Thoracic aorta (tissue), 2 donors: ENCODE measurements at places on chromosomes 16 and 17.

GRCh38 chr17:28983286-28984230, 22.3 kb downstream of the SEZ6 start:
- no peak for DNase-seq

DNA sequence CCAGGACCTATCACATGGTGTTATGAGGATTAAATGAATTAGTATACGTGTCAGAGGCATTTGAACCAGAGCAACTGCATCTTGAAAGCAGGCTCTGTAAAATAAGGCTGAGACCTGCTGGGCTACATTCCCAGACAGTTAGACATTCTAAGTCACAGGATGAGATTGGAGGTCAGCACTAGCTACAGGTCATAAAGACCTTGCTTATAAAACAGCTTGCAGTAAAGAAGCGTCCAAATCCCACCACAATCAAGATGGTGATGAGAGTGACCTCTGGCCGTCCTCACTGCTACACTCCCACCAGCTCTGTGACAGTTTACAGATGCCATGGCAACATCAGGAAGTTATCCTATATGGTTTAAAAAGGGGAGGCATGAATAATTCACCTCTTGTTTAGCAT, 71.8 kb downstream of the IRF8 start:
- no peak for DNase-seq

- DNase-seq = no peak
Observed at GRCh38 chr17:12180644-12181261, 160.1 kb downstream of the MAP2K4 start.

GRCh38 chr17:31480904-31481782, 89.7 kb downstream of the RAB11FIP4 start:
- DNase-seq = no peak

GRCh38 chr16:30535106-30535776, 583 bp upstream of the ZNF747 start:
- DNase-seq = no peak

- no peak for DNase-seq
Observed at GRCh38 chr17:39604911-39605491, 2.7 kb downstream of the NEUROD2 start.

DNA sequence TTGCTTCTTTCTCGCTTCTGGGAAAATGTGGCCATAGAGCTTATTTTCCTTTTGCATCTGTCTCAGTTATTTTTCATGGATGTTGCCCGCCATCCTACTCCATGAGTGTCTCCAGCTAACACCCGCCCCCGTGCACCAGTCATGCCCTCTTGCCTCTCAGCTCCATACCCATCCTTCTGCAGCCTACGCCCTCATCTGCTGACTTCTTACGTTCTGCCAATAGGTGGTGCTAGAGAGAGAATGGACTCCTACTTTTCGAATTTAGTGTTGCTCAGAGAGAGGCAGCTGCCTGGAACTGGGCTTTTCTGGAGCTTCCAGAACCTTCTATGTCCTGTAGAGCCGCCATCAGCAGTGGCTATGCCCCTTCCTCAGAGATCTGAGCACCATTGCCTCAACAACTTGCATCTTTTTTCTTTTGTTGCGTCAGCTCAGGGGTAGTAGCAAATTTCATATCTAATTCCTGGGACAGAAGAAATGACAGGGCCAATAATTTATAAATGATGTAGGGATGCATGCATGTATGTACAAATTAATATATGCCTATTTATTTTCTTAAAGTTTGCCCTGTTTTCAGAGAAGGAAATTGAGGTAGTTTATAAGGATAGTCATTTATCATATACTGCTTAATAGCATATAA, 119.7 kb upstream of the MYOCD start:
- no peak for DNase-seq

GRCh38 chr17:40472733-40473452, 28.5 kb downstream of the TNS4 start:
- no peak for DNase-seq

DNA sequence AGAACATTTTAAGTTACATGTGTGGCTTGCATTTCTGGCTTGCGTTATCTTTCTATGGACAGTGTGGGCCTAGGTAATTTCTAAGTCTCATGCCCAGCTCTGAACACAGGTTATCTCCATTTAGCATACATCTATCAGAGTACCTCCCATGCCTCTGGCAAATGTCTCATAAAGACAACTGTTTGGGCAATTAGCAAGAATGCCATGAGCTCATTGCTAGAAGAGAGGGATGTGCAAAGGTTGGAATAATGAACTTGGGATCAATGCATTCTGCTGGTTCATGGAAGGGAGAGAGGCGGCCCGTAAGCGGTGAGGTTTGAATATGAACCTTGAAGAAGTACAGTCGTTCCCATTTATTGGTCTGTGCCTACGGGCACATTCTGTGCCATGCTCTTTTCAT, 14.4 kb downstream of the SYT17 start:
- DNase-seq = no peak

DNA sequence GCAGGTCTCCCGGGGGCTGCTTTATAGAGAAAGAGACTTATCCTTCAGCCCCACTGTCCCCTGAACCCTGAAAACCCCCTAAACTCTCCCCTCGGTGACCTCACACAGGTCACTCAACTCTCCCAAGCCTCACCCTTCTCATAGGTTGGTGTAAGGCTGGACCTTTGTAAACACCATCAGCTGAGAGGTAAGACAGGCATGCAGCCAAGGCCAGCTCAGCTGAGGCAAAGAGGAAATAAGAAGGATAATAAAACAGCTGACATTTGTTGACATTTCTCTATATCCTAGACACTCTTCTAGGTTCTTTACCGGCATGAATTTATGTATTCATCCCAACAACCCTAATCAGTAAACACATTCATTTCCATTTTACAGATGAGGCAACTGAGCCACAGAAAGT, 134.3 kb downstream of the CCT6B start:
- no peak for DNase-seq

- DNase-seq = no peak
Observed at GRCh38 chr16:23071196-23072083, 77.8 kb downstream of the USP31 start.

DNA sequence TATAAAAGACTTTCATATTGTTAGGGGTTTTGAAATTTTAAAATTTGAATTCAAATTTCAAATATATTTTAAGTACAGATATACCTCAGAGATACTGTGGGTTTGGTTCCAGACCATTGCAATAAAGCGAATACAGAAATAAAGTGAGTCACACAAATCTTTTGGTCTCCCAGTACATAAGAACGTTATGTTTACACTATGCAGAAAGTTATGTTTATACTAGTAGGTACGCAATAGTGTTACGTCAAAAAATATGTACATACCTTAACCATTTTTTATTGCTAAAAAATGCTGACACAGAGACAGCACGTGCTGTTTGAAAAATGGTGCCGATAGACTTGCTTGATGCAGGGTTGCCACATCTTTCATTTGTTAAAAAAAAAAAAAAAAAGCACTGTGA, 19.7 kb downstream of the NUP88 start:
- no peak for DNase-seq

DNA sequence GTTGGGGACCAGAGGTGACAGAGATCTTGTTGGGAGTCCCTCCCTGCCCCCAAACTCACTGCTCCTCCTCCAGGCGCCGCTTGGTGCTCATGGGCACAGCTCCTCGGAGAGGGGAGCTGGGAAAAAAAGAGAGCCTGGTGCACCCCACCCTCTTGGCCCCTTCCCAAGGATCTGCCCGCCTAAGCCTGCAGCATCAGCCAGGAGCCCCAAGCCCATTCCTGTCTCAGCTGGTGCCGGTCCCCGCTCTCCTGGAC, 400 bp downstream of the HCFC1R1 start:
- DNase-seq = peak; percentile 48

DNA sequence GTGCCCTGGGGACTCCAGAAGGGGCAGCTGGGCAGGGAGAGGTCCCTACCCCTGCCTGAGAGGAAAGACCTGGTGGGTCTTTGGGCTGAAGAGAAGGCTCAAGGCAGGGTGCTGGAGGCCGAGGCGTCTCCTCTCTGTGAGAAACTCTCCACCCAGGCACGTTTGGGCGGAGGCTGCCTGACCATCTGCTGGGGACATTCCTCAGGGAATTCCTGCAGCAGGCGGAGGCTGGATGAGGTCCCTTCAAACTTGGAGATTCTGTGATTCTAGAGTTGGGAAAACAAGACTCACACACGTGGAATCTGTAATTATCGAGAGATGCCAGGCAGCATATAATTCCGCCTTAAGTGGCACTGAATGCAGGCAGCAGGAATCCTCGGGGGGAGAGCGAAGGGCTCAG, 21.1 kb upstream of the PHF12 start:
- DNase-seq = no peak

DNA sequence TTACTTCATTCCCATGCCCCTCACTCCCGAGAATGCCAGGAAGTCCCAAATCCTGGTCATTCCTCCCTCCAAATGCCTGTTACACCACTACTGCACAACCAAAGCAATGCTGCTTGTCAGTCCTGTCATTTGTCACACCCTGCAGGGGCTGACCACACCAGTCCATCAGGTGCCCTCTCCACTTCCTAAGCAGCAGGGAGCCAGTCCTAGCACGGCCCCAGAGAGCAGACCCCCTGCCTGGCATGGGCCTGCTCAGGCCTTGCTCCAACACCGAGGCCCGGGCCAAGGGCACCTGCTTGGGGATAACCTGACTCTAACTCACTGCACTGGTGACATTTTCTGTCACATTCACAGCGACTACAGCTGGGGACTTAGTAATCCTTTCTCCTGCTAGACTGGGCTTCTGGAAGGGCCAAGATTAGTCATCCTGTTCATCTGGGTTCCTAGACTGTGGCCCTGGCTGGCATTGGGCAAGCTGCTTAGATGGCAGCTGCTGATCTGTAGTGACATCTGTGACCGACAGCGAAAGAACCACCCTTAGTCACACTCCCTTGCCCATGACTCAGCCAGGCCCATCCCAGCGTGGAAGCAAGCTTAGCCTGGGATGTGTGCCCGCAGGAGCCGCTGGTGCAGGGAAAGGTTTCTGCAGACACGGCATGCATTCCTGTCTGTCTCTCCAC, 5.4 kb downstream of the ALYREF start:
- no peak for DNase-seq

DNA sequence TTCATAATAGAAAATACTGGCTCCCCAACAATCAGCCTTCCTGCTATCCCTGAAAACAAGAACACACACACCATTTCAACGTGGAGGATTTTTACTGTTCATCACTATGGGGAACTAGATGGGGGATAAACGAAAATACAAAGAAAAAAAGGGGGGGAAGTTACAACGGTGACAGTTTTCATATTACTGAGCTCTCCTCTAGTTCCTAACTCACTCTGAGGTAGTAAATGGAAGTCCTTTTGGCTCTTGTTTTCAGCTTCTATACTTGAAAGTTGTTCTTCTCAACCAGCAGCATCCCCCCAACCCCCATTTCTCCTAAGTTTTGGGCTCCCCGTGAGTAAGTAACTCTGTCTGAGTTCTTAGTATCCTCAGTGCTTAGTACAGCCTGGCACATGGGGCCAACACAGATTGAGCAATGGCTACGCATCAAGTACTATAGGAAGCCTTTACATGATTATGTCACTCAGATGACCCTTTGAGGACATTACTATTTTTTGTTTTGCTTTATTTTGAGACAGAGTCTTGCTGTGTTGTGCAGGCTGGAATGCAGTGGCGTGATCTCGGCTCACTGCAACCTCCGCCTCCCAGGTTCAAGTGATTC, 4.2 kb upstream of the CORO7 start:
- no peak for DNase-seq

DNA sequence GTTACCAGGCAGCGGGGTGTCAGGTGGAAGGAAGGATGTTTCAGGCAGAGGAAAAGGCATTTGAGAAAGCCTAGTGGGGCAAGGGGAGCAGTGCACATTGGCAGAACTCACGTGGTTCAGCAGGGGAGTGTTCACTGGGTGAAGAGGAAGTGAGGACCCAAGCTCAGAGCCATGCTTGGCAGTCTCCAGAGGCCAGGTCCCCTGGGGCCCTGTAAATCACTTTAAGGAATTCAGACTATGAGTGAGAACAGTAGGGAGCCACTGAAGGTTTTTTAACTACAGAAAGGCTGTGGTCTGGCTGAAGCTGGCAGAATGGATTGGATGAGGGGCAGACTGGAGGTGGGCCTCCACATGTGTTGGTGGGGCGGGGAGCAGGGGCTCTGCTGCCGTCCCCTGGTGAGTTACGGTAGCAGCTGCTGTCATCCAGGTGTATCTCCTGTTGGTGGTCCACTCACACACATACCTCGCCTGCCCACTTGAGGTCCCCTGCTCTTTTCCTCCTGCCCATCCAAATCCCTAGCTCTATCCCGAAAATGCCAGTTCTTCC, 5.1 kb downstream of the CLEC16A start:
- DNase-seq = no peak

- DNase-seq = peak; percentile 74
Observed at GRCh38 chr16:85238233-85238647, 126.0 kb upstream of the CIBAR2 start.

GRCh38 chr17:66714046-66715023, 120.6 kb upstream of the CACNG5 start:
- no peak for DNase-seq

DNA sequence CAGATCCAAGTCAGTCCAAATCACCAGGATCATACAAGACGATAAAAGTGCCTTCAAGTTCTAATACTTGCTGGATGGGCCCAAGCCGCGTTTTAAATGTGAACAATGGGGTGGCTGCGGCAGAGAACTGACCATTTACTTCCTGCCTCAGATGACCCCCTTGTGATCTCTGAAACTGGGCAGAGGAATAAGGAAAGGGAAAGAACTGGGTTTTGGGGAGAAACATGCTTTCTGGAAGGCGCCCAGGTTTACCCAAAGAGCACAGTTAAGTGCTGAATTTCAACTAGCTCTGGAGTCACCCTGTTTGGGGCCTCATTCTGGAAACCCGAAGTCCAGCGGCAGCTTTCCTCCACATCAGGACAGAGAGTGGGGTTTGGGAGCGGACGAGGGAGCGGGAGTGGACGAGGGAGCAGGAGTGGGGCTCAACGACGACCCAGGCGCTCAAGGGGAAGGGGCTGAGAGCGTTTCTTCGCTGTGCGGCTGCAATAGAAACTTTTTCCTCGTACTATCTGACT, 1.6 kb downstream of the FAM20A start:
- DNase-seq = no peak

DNA sequence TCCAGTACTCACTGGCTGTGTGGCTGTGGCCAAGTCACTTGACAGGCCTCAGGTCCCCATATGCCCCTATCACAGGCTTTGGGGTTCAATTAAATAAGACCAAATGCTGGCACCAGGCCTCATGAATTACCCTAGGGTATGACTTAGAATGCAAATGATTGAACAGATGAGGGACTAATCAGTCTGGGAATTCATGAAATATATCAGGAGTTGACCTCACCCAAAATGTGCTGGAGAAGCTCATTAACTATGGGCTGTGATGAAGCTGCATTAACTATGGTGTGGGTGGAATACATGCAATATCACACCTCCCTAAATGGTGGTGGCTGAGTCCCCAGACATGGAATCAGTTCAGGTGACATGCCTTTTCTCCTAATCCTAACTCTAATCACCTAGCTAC, 72.1 kb downstream of the DNAH3 start:
- no peak for DNase-seq

DNA sequence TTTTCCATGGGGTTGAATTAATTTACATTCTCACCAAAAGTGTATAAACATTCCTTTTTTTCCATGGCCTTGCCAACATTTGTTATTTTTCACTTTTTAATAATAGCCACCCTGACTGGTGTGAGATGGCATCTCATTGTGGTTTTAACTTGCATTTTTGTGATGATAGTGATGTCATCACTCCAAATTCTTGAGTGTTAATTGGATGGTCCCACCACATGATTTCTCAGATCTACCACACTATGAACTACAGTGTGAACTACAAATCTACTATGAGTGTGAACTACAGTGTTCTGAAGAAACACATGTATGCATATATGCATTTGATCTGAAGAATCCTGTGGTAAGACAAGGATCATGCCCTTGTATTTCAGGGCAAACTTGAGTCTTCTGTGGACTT, 340.1 kb downstream of the ABCC12 start:
- DNase-seq = no peak
